ENCODE measurements at places on chromosomes 7 and 10.

DNA sequence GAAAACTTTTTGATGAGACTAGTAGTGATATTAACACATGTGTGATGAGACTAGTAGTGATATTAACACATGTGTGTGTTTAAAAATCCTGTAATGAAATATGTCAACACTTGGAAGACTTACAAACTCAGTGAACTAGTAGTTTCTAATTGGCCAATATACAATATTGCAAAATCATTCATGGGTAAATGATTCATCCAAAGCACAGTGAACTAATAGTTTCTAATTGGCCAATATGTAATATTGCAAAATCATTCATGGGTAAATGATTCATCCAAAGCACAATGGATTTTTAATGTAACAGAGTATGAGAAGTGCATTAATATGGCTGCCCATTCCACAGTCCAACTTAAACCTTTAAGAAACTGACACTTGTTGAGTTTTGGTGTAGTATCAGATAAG lies 77.8 kb downstream of the ATAD1 start:
- ATAC-seq = peak; percentile 84

DNA sequence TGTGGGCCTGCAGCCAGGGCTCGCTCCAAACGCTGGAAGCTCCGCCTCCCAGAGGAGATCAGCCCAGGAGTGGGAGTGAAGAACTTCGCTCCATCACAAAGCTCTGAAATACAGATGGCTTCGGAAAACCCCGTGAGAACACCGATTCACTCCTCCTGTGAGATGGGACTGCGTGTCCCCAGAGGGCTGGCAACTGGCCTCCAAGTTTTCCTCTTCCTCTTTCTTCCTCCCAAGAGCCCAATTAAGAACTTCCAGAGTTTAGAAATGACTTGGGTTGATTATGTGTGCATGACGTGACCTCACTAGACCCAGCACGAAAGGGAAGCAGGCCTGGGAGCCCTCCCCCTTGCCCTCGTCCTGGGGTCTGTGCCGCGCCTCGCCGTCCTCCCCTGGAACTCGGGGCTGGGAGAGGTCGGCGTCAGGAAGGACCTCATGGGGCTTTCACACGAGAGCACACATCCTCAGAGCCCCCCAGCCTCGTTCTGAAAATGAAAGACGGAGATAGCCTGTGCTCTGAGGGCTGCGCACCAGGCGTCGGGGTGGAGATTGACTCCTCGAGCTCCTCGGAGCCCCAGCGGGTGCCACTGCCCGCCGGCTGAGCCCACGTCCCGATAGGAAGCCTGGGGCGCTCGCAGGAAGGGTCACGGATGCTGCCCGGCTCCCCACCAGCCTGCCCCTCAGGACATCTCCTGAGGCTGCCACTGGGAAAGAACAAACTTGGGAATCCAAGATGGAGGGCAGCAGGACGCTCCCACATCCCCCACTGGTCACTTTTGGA lies 37.8 kb downstream of the PTPRN2 start:
- ATAC-seq = no peak

GRCh38 chr10:111338035-111338434 lies 261.2 kb downstream of the ADRA2A start:
- no peak for ATAC-seq

GRCh38 chr7:64314566-64314965 lies 805 bp downstream of the ZNF736 start:
- ATAC-seq = no peak

DNA sequence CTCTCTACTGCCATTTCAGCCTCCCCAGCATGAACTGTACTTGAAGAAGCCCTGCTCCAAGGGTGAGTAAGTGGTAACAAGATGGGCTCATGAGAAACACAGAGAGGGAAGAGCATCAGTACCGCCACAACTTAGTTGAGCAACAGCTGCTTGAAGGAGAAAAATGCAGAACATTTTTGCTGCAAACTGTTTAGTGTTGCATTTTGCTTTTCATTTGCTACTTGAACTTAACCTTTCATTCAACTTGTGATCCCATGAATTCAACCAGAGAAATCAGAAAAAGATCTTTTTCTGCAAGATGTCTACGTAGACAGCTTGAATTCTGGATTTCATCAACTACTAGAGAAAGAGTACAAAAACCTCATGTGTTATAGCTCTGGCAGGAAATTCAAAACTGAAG lies 40.7 kb downstream of the ANK3 start:
- no peak for ATAC-seq

GRCh38 chr10:77553966-77554365 lies 83.6 kb downstream of the KCNMA1 start:
- ATAC-seq = peak; percentile 10

DNA sequence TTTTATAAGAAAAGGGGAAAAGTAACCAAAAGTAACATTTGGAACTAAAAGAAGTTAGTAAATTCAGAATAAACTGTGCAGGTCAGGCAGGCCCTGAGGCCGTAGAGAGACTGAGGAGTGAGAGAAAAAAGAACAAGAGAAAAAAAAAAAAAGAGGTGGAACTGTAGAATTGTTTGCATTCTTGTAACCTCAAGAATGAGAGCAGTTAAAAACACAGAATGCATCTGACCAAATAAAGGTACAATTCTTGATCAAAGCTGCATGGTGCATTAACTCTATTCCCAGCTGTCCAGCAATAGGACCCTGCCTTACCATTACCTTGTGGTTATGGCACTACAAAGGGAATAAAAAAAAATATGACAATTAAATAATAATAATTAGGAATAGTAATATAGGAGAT lies 170.1 kb upstream of the SEMA3A start:
- ATAC-seq = no peak

- no peak for ATAC-seq
Measured at GRCh38 chr10:24882047-24882698, 70.2 kb downstream of the PRTFDC1 start.

DNA sequence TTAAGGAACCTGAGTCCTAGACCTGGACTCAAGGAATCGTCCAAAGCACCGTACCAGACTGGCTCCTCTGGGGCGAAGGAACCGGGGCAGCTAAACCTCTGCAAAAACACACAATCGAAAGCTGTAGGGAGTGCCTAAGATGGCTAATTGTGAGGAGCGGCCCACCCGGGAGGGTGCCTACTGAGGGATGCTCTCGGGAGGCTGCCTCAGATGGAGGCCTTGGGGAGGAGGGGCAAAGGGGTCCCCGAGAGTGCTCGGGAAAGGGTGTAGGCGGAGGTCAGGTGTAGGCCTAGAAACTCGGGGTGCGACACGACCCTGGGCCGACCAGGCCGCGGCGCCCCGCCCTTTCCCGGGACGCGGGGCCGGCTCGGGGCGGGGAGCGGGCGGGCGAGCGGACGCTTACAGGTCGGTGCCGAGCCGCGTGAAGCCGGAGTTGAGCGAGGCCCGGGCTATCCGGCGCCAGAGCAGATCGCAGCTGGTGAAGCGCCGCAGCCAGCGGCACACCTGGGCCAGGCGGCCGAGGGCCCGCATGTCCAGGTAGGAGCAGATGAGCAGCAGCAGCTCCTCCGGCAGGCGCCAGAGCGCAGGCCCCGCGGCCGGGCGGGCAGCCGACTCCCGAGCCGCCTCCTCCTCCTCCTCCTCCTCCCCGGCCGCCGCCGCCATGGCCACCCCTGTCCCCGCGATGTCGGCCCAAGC lies 844 bp downstream of the FBXW4 start:
- ATAC-seq = peak; percentile 90

- ATAC-seq = no peak
Measured at GRCh38 chr10:123970927-123971286, 79.3 kb upstream of the CPXM2 start.

Measured in gastroesophageal sphincter (tissue), 4 donors.